Suprapubic skin (tissue), 4 donors: ENCODE measurements at places on chromosomes 12 and 14. TPM values are rescaled to one million over a fixed set of nuclear protein-coding genes. Genes with fewer than 3 reads are reported as not detected.

Gene CLEC7A
- total RNA-seq = 4.3 TPM

Gene GUCY2C
- not detected for total RNA-seq

Gene TMEM233
- not detected for total RNA-seq

Gene LRP1-AS
- total RNA-seq = not detected

Gene SLC17A8
- total RNA-seq = not detected

Gene NRIP2
- total RNA-seq = 4.7 TPM

Gene TESPA1
- 3.1 TPM for total RNA-seq

Gene FAM186B
- total RNA-seq = 1.9 TPM

Gene C12orf50
- not detected for total RNA-seq

Gene ARL6IP4
- 111 TPM for total RNA-seq

Gene OR6C2
- total RNA-seq = not detected

Gene KRT72
- 9.9 TPM for total RNA-seq

Gene OR4Q2
- total RNA-seq = not detected

Gene C12orf56
- 1.9 TPM for total RNA-seq

Gene NYNRIN
- total RNA-seq = 43.6 TPM

Gene SLC25A21
- not detected for total RNA-seq

Gene EFS
- total RNA-seq = 65.3 TPM

Gene DIABLO
- 33.3 TPM for total RNA-seq

Gene TAS2R14
- total RNA-seq = 0.23 TPM

Gene ASCL1
- total RNA-seq = not detected

Gene TBPL2
- not detected for total RNA-seq

Gene MYF6
- not detected for total RNA-seq

Gene DTX3
- 11.0 TPM for total RNA-seq

Gene ENDOU
- 3.5 TPM for total RNA-seq

Gene FAM90A1
- not detected for total RNA-seq

Gene GARIN6
- total RNA-seq = not detected

Gene TMEM117
- total RNA-seq = 13.9 TPM

Gene LPAR5
- 5.8 TPM for total RNA-seq

Gene TRPV4
- total RNA-seq = 4.0 TPM

Gene CHGA
- total RNA-seq = not detected

Gene SCAF11
- 191 TPM for total RNA-seq

Gene ACSS3
- 10.4 TPM for total RNA-seq

Gene GPR84
- total RNA-seq = 1.7 TPM
